ENCODE measurements at places on chromosomes 6 and 20. TPM values are rescaled to one million over a fixed set of nuclear protein-coding genes. Genes with fewer than 3 reads are reported as not detected.

DNA sequence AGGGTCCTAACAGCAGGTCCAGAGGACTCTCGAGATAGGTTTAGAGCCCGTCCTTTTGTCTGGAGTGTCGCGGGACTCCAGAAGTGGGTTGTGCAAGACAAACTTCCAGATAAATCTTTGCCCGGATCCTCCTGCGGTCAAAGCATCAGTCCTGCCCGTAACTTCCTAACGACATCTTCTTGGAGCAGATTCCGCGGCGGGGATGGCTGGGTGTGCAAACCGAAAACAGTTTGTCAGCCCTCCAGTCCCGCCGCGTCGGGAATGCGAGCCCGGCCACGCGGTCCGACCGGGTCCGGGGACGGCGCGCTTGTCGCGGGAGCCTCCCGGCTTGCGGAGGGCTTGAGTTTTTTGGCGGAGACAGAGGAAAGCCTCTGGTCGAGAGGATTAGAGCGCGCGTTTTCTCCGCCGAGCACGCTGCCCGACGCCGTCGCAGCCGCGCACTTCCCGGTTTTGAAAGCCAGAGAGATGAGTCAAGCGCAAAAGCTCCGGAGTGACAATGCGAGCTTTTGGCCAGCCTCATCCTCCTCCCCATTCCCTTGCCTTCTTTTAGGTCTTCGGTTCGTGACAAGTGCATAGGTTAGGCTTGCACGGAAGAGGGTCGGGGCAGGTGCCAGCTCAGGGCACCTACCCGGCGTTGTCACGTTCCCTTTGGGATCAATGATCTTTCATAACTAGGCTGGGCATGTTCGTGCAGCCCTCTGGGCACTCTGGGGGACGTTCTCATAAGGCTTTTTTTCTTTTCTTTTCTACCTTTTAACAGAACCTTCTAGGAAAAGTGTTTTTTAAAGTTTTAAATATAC lies 91.3 kb upstream of the PRDM1 start:
- H3K36me3 ChIP-seq = no peaks in the 10 kb centered on the region
- no peak for DNase-seq

The NR2E1 gene
- not detected for total RNA-seq

GRCh38 chr6:18400831-18401446 lies 13.8 kb downstream of the RNF144B start:
- peak overlapping the region; percentile 88 for H3K27ac ChIP-seq
- no peak for DNase-seq
- H3K4me1 ChIP-seq = peaks cover 72% of the 10 kb centered on the region

GRCh38 chr6:151191527-151191926 lies 48.2 kb upstream of the AKAP12 start:
- DNase-seq = no peak
- H3K27me3 ChIP-seq = no peaks in the 10 kb centered on the region
- H3K4me3 ChIP-seq = no peak overlapping the region
- H3K27ac ChIP-seq = no peak overlapping the region
- H3K36me3 ChIP-seq = no peaks in the 10 kb centered on the region

GRCh38 chr6:39256294-39256940 lies 27.1 kb upstream of the KCNK5 start:
- no peaks in the 10 kb centered on the region for H3K36me3 ChIP-seq
- no peak overlapping the region for H3K27ac ChIP-seq
- H3K4me1 ChIP-seq = no peaks in the 10 kb centered on the region

GRCh38 chr20:278607-279571 lies 11.7 kb downstream of the C20orf96 start:
- H3K27ac ChIP-seq = no peak overlapping the region
- no peak overlapping the region for H3K4me3 ChIP-seq
- H3K36me3 ChIP-seq = peaks cover 29% of the 10 kb centered on the region
- no peaks in the 10 kb centered on the region for H3K27me3 ChIP-seq

GRCh38 chr6:20021795-20022194 lies 184.6 kb downstream of the ID4 start:
- no peaks in the 10 kb centered on the region for H3K36me3 ChIP-seq
- no peak overlapping the region for H3K27ac ChIP-seq
- no peak overlapping the region for H3K4me3 ChIP-seq
- H3K27me3 ChIP-seq = no peaks in the 10 kb centered on the region
- no peak for DNase-seq

- no peak for DNase-seq
- no peaks in the 10 kb centered on the region for H3K36me3 ChIP-seq
- no peaks in the 10 kb centered on the region for H3K27me3 ChIP-seq
- peaks cover 2% of the 10 kb centered on the region for H3K4me1 ChIP-seq
- H3K27ac ChIP-seq = no peak overlapping the region
- H3K4me3 ChIP-seq = no peak overlapping the region
Observed at GRCh38 chr20:50272724-50273446, 82.3 kb downstream of the CEBPB start.

The PROKR2 gene
- not detected for total RNA-seq

DNA sequence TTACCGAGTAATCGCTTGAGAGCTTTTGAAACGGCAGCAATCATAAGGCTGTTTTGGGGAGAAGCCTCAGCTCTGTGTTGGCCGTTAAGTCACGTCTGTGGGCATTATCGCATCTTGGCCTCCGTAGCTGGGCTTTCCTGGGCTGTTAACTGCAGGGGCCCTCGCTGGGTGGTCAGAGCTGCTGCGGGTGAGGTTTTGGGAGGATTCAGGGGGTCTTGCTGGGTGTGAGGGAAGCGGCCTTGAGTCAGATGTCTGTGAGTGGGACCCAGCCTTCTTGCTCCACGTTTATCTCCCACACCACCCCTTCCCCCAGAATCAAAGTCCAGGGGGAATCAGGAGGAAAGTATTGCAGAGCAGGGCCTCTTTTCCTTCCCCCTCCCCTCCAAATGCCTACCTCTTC lies 3.2 kb upstream of the APCDD1L start:
- peaks cover 6% of the 10 kb centered on the region for H3K27me3 ChIP-seq
- no peak overlapping the region for H3K27ac ChIP-seq
- peaks cover 13% of the 10 kb centered on the region for H3K4me1 ChIP-seq
- H3K4me3 ChIP-seq = no peak overlapping the region
- DNase-seq = peak; percentile 79

Measured in osteocyte (in vitro differentiated cells).